Epithelial cell of proximal tubule (primary cell): ENCODE measurements at places on chromosomes 11 and 22. TPM values are rescaled to one million over a fixed set of nuclear protein-coding genes. Genes with fewer than 3 reads are reported as not detected.

VPREB1 gene
- not detected in 2 replicates for total RNA-seq

APOL1 gene
- 5.7 and 7.2 TPM in 2 replicates for total RNA-seq

POU2AF1 gene
- total RNA-seq: not detected in 2 replicates

ADM2 gene
- 3.9 and 4.4 TPM in 2 replicates for total RNA-seq

TREH gene
- not detected in 2 replicates for total RNA-seq

MAPK8IP2 gene
- total RNA-seq: 0.23 and 0.43 TPM in 2 replicates

NDUFV1 gene
- total RNA-seq: 226 and 258 TPM in 2 replicates

MMP8 gene
- not detected in 2 replicates for total RNA-seq

PTPRCAP gene
- 1.5 and 3.6 TPM in 2 replicates for total RNA-seq

CCDC88B gene
- total RNA-seq: 2.5 and 4.8 TPM in 2 replicates

SPECC1L gene
- 22.7 and 24.3 TPM in 2 replicates for total RNA-seq

UPK3A gene
- 2.0 TPM in 1 of 2 replicates, not detected in the other for total RNA-seq
